ENCODE measurements at places on chromosomes 5 and 9.

- DNase-seq: no peak
Observed at GRCh38 chr5:175012267-175012666, 287.9 kb downstream of the MSX2 start.

DNA sequence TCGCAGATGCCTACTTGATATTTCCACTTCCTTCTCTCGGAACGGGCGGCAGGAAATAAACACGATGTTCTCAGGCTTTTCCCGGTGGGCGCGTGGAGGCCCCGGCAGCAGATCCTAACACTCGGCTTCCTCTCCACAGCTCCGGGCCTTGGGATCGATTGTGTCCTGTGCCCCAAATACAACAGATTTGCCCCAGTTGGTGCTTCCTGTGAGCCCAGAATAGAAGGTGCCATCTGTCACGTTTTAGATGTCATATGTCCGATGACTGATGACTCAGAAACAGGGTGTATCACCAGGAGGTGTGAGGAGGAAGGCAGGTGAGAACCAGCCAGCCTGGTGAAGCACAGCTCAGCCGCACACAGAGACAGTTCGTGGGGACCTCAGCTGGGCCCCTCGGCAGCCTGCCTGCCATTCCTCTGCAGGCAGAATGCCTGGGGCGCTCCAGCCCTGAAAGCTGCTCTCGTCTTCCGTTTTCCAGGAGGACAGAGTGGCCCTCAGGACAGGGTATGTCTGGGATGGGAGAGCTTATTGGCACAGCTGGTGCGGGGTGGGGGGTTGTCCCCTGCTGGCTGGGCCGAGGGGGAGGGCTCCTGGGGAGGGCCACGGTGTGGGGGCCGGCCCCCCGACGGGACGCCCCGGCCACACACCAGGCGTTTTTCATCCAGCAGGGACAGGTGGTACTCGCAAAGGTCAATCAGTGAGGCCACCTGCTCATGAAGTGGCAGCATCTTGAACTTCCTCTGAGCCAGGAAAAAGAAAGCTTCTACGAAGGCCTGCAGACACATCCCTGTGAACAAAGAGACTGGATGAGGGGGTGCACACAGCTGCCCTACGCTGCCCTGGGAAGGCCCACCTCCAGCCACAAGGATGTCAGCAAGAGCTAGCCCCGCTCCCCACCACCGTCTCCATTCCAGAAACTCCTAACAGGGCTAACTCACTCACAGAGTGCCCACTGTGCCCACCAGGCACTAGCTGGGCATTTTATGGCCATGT lies 171.0 kb downstream of the DAB2IP start:
- DNase-seq: no peak

- DNase-seq: peak; percentile 77
Observed at GRCh38 chr5:153964880-153965645, 73.6 kb downstream of the FAM114A2 start.

- no peak for DNase-seq
Observed at GRCh38 chr5:89267788-89268187, 384.8 kb upstream of the MEF2C start.

GRCh38 chr5:104082754-104083153 lies 520.2 kb upstream of the NUDT12 start:
- no peak for DNase-seq

GRCh38 chr9:131682261-131682660 lies 57.6 kb downstream of the RAPGEF1 start:
- no peak for DNase-seq

Data from SK-N-SH (cell line).